ENCODE measurements at places on chromosomes 2 and 18. TPM values are rescaled to one million over a fixed set of nuclear protein-coding genes. Genes with fewer than 3 reads are reported as not detected.

The MMADHC gene
- total RNA-seq: 178 TPM

The KIF5C gene
- 53.0 TPM for total RNA-seq

The CROCC2 gene
- not detected for total RNA-seq

The UGT1A10 gene
- total RNA-seq: not detected

The EIF2B4 gene
- 25.5 TPM for total RNA-seq

The CNDP1 gene
- not detected for total RNA-seq

The RPRM gene
- total RNA-seq: 0.51 TPM

The REG3G gene
- not detected for total RNA-seq

The CCDC74A gene
- total RNA-seq: 25.6 TPM

The UGT1A4 gene
- not detected for total RNA-seq

The TNFAIP6 gene
- not detected for total RNA-seq

The HOXD12 gene
- not detected for total RNA-seq

The DNAJC5G gene
- not detected for total RNA-seq

The ESPNL gene
- total RNA-seq: 0.59 TPM

The MRPL33 gene
- total RNA-seq: 78.9 TPM

The MC5R gene
- total RNA-seq: not detected

The DCDC2C gene
- not detected for total RNA-seq

The HAAO gene
- 0.77 TPM for total RNA-seq

The GPR39 gene
- total RNA-seq: 1.4 TPM

The SIGLEC15 gene
- total RNA-seq: not detected

The INHA gene
- total RNA-seq: not detected

The DAPL1 gene
- total RNA-seq: not detected

The RAD51AP2 gene
- total RNA-seq: 1.2 TPM

The PTRHD1 gene
- 59.5 TPM for total RNA-seq

The SPATA3 gene
- not detected for total RNA-seq

The SERPINB13 gene
- total RNA-seq: not detected

The TRIM43 gene
- not detected for total RNA-seq

The CNTNAP5 gene
- total RNA-seq: not detected

The BOLL gene
- not detected for total RNA-seq

The BMP10 gene
- total RNA-seq: not detected

The HDAC4 gene
- total RNA-seq: 36.0 TPM

The FABP1 gene
- total RNA-seq: not detected

The CNOT9 gene
- total RNA-seq: 87.1 TPM

The CENPO gene
- 52.2 TPM for total RNA-seq

The NHEJ1 gene
- 25.5 TPM for total RNA-seq

The CTLA4 gene
- not detected for total RNA-seq

The CNGA3 gene
- not detected for total RNA-seq

The LPIN1 gene
- 22.9 TPM for total RNA-seq

The TUBA3D gene
- not detected for total RNA-seq

The CACNB4 gene
- 14.2 TPM for total RNA-seq

The GMPPA gene
- total RNA-seq: 49.3 TPM

The SLC4A1AP gene
- 32.2 TPM for total RNA-seq

Measured in neural progenitor cell (in vitro differentiated cells).